ENCODE measurements at places on chromosomes 7 and 10.

- DNase-seq: no peak
Measured at GRCh38 chr10:11551916-11552602, 59.4 kb downstream of the USP6NL start.

GRCh38 chr7:47520406-47520805 is 61.5 kb downstream of the TNS3 start:
- DNase-seq: no peak

GRCh38 chr10:10508211-10508610 is 509.5 kb upstream of the CELF2 start:
- peak; percentile 80 for DNase-seq

GRCh38 chr7:137953043-137953664 is 48.7 kb downstream of the CREB3L2 start:
- no peak for DNase-seq

DNA sequence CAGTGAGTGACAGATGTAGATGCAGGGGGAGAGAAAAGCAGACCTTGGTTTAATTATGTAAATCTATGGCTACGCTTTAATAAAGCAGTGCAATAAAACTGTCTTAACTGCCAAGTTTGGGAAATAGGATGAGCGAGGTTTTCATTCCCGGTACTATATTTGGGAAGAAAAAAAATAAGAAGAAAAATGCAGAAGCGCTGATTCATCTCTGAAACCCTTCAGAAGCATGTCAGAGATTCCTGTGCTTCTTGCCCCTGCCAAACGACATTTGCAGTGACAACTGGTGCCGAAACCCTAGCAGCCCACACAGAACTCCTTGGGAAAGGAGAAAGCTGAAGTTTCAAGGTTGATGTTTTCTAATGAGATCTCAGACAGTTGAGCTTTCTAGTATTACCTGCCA is 380.7 kb downstream of the REEP3 start:
- DNase-seq: peak; percentile 73

DNA sequence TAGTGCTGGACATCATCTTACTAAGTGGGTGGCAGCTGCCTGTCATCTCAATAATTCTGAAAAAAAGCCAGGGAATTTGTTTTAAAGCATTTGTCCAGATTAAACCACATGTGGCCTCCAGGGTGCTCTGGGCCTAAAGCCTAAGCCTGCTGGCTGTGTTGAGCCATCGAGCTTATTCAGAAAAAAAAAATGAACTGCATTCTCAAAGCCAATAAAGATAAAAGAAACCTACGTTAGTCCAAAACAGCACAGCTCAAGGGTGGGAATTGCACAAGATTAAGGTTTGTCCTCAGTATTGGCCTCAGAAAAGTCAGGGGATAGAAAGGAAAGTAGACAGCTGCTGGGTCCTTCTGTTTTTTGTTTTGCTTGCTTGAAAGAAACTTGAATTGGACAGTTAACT is 22.6 kb upstream of the PRTFDC1 start:
- DNase-seq: no peak

GRCh38 chr10:45811075-45811474 is 36.2 kb downstream of the AGAP4 start:
- no peak for DNase-seq

GRCh38 chr7:103719070-103719469 is 270.4 kb downstream of the RELN start:
- no peak for DNase-seq

DNA sequence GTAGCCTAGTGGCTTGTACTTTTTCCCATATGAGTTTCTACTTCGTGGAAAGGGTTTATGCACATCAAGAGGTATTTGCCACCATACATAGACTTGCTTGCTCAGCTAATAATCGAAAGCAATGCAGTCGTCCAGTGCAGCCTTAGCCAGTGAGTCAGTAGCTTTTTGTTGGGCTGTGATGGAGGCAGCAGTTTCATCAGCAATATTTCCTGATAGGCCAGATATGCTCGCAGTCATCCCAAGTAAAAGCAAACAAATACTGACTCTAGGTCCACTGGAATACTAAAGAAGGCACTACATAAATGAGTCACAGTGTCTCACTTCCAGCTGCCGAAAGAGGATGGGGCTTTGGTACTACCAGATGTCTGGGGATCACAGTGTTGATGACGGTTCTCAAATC is 2.1 kb upstream of the BNIP3 start:
- no peak for DNase-seq

DNA sequence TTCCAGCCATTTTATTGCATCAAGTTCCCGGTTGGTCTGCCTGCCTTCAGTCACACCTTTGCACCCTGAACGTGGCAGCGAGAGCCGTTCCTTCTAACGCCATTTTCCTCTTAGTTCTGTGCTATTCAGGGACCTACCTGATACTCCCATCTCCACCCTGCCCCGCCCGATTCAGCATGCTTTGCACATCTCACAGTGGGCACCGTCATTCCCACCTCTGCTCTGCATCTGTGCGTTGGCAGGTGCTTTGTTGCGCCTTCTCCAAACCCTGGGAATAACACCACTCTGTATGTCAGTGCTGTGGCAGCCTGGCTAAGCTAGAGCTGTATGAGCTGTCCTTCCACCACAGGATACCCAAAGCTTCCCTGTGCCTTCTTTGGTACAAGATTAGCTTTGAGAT is 96.8 kb downstream of the ACTR3B start:
- DNase-seq: no peak

DNA sequence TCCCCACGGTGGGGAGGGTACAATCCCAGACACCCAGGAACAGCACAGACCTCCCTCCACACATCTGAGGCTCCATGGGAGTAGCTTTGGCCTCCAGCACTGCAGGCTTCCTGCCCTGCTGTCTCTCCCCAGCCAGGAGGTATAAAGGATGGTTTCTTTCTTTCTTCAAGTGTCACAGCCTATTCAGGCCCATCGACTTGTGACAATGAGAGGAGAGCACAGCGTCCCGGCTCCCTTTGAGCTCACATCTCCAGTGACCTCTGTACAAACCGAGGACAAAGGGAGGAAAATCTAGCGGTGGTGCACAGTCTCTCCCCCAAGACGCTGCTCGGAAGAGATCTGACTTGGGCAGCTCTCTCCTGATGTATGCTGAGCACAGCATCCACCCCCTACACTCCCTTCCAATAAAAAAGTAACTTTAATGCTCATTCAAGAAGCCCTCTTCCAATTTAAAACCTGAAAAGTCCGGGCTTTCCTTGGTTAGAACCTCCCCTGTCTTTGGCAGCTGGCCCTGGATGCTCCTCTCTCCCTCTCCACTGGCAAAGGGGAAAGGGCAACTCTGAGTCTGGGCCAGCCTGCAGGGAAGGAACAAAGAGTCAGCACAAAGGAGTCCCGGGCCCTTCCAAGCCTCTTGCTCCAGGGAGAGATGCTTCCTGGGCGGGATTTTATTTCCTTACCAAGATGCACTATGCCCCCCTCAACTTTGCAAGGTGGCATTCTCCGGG is 18.0 kb downstream of the CHST15 start:
- peak; percentile 77 for DNase-seq

DNA sequence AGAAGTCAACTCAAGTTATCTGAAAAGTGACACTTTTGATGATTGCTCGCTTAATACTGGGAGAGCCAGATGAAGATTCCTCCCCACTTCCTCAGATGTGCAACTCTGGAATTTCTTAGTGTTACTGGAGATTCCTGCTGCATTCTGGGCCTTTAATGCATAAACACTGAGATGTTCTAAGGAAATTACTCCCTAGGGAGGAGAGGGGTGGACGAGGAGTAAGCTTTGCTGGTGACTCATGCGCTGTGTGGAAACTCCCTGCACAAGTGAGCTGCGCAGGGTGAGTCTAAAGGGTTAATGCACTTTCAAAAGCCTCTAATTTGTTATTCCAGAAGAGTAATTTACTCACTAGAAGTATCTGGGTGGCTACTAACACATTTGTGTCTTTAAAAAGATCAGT is 46.3 kb downstream of the EGFR start:
- DNase-seq: no peak

DNA sequence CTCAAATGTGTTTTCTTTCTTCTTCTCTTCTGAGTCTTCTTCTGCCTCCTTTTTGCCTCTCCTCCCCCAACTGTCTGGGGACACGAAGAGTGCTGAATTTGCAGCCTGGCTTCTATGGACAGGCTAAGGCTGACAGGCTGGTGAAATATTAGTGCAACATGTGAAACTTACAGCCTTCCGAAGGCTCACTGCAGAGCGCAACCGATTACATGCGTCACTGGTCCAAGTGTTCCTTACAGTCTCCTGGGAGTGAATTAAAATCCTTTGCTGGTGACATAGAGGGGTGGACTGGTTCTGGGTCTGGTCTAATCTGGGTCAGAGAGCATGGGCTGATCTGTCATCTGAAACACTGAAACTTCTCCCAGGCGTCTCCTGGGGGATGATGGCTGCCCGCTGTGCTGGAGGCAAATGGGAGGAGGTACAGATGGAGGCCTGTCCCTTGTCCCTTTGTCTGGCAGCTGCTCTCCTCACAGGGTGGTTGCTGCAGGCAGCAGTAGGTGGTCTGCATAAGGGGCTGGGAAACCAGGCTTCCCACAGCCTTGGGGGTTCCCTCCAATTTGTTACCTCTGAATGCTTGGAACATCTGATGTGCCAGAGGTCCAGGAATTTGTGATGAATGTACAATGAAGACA is 143.8 kb upstream of the BMPER start:
- DNase-seq: no peak

GRCh38 chr7:41098402-41098801 is 604.5 kb downstream of the INHBA start:
- no peak for DNase-seq

- no peak for DNase-seq
Measured at GRCh38 chr10:46317889-46318288, 31.1 kb downstream of the ANTXRL start.

DNA sequence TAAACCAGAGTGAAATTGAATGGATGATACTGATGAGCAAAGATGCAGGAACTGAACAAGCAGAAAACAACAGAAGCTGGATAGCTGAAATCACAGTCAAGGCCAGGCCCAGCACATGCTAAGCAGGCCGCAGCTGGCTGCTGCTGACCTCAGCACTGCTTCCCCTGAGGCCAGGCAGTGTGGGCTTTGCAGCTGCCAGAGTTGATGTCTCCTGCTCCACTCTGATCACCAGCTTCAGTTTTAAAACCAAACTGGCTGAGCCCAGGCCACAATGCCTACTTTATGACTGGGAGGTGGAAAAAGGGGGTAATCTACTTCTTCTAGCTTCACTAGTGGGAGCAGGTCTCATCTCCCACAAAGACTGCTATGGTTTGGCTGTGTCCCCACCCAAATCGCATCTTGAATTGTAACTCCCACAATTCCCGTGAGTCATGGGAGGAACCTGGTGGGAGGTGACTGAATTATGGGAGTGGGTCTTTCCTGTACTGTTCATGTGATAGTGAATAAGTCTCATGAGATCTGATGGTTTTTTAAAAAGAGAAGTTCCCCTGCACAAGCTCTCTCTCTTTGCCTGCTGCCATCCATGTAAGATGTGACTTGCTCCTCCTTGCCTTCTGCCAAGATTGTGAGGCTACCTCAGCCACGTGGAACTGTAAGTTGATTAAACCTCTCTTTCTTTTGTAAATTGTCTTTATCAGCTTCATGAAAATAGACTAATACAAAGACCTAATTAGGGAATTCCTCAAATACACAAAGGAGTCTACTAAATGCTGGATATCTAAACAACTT is 136.4 kb upstream of the ITGB1 start:
- DNase-seq: no peak

DNA sequence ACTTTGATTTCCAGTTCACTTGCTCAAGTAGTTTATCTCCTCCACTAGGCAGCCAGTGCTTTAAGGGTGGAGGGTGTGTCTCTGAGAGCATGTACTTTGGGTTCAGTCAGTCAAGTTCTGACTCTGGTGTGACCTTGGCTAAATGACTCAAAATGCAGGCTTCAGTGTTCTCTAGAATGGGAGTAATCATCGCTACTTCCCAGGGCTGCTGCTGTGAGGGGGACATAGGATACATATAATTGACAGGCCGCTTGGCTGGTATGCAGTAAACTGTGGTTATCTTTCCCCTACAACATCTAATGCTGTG is 3.5 kb downstream of the PTPRE start:
- no peak for DNase-seq

- DNase-seq: peak; percentile 19
Measured at GRCh38 chr7:112937651-112938415, 147.6 kb upstream of the TMEM168 start.

GRCh38 chr7:4307316-4308204 is 374.5 kb upstream of the FOXK1 start:
- DNase-seq: peak; percentile 76

GRCh38 chr10:17273403-17273802 is 45.4 kb downstream of the VIM start:
- DNase-seq: no peak

DNA sequence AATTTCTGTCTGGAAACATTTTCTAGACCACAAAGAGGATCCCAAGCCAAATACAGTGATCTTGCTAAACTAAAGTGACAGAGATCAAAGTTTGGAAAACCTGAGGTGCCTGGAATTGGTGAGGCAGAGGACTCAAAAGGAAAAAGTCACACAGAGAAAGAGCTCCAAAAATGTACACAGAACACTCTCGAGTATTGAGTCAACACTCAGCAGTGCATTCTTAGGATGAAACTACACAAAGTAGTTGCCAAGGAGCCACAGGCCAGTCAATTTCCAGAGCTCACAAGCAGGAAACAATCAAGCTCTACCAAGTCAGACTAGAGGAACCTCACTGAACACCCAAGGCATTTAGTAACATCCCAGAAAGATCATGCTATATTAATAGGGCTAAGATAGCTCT is 61.3 kb downstream of the MICU1 start:
- no peak for DNase-seq

- DNase-seq: no peak
Measured at GRCh38 chr7:105216786-105217185, 171.9 kb downstream of the SRPK2 start.

DNA sequence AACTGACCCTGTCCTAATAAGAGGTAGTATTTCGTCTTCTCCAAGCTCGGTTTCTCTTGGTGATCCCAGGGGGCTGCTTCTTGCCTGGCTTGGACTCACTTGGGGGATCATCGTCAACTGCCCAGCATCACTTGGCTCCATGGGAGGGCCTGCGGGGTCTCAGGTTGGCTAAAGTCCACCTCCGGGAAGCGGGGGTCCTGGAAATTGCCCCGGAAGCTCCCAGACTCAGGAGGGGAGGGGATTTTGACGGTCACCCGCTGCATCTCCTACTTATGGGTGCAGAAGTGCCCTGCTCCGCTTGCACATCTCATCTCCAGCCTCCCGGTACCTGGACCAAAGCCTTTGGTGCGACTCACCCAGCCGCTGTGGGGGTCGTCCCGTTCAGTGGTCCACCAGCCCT is 18.7 kb downstream of the KCNK18 start:
- no peak for DNase-seq

All from brain (organoid and tissue), 16 donors.